ENCODE measurements at places on chromosomes 16 and 17.

DNA sequence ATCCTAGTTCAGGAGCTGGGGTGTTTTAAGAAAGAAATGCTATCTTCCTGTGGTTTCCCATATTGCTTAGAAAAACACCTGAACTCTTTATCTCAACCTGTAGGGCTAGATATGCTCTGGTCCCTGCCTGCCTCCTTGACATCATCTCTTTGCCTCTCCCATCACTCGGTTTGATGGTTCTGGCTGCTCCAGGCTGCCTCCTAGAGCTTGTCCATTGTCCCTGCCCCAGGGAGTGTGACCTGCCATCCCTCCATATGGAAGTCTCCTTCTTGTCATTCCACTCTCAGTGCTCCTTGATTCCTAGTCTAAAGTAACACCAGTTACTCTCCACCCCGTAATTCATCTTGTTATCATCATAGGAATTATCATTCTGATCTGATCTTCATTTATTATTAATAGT lies 369.0 kb upstream of the EEF2KMT start:
- no peak for DNase-seq

DNA sequence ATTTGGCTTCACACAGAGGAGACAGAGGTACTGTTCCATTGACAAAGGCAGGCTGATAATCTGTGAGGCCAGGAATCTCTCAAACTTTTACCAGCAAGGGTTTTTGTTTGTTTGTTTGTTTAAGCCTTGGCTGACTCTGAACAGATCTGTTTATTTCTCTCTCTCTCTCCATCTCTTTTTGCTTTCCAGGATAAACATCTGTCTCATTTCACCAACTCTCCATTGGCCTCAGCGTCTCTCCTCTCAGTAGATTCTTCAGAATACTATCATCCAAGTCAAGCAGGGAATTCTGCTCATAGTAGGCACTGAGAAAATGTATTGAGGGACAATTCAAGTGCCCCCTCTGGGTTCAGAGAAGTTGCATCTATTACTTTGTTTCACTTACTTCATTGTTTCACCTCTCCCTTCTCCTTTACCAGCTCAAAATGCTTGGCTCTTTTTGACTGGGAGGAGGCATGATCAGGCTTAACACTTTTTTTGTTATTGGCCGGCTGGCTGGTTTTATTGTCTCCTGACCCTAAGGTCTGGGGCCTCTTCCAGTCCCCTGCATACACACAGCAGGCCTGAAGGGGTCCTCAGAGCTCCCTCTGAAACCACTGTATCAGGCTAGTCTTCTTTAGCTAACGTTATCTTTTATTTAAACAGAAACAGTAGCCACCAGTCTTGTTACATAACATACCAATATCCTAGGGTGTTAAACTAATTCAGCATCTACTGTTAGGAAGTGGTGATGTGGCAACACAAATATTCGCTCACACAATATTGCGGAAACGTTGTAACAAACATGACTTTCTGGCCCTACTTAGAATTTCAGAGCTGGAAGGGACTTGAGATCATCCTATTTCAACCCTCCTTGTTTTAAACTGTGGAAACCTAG lies 2.0 kb upstream of the YPEL2 start:
- DNase-seq: peak; percentile 81

GRCh38 chr17:4522661-4523060 lies 24.0 kb downstream of the SPNS2 start:
- no peak for DNase-seq

DNA sequence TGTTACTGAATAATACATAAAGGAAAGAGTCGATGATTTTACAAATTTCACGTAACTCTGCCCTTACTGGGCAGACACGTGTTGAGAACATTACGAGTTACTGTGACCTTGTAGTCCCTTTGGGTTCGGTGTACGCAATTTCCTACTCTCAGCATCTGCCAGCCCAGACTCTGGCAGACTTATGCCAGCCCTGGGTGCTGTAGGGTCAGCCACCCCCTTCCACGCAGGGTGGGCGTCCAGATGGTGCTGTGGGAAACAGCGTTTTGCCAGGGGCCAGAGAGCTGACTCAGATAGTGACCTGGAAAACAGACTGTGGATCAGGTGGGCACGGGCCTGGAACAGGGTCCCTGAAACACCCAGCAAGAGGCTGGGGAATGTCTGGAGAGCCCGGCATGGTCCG lies 148.9 kb downstream of the RPTOR start:
- no peak for DNase-seq

DNA sequence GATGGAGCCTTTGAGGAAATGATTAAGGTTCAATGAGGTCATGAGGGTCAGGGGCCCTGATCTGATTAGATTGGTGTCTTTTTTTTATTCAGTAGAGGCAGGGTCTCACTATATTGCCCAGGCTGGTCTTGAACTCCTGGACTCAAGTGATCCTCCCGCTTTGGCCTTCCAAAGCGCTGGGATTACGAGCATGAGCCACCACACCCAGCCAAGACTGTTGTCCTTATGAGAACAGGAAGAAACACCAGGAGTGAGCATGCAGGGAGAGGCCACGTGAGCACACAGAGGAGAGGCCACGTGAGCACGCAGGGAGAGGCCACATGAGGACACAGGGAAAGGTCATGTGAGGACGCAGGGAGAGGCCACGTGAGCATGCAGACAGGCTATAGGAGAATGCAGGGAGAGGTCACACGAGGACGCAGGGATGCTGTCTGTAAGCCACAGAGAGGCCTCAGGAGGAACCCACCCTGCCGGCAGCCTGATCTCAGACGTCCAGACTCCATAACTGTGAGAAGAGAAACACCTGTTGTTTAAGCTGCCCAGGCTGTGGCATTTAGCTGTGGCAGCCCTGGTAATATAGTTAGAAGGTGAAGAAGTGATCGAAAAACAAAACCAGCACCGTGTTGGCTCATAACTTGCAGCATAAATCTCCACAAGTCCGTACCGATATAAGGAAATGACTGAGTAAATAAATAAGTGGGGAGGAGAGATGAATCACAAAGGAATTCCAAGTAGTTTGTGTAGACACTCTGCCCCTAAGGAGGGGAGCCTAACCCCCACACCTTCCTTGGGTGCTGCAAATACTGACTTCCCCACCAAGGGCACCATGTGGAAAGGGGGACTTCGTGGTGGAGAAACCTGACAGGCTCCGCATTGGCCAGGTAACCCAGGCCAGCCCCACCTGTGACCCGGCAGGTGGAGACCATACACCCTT lies 14.6 kb upstream of the CSNK1D start:
- peak; percentile 89 for DNase-seq

DNA sequence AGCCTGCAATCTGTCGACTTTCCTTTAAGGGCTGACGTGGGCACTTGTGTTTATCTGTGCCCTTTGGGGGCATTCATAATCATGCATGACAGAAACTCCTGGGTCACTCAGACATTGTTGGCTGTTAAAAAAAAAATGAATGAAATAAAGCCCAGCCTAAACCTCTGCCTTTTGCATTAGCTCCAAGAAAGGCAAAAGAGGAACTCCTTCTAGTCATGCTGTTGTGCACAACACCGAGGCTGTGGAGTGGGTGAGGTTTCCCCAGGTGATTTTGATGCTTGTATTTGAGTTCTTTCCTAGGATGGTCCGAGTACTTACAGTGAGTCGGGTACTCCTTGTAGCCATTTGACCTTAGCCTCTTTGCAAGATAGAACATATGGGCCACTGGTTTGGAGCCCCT lies 49.6 kb upstream of the IRX6 start:
- no peak for DNase-seq

- DNase-seq: peak; percentile 19
Observed at GRCh38 chr17:50903604-50904517, 37.7 kb upstream of the TOB1 start.

- DNase-seq: no peak
Observed at GRCh38 chr16:1792836-1793577, 498 bp downstream of the IGFALS start.

DNA sequence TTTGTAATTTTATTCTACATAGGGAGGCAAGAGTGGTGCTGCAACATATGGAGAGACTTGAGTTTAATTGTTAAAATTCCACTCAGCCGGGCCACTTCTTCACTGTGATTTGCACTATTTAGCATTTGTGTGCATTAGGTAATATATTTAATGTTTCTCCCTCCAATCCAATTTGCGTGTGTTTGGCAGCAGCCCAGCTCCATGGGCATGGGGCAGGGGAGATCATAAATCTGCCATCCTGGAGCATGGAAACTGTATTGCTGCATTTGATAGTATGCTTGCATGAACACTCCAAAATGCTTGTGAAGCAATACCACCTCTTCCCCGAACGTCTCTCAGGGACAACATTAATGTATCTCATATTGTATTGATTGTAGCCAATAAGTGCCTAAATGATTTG lies 339.1 kb upstream of the RBFOX1 start:
- DNase-seq: no peak

- DNase-seq: peak; percentile 69
Observed at GRCh38 chr17:67221062-67221998, 23.7 kb downstream of the HELZ start.

GRCh38 chr16:54409982-54410381 lies 123.4 kb upstream of the IRX3 start:
- no peak for DNase-seq

GRCh38 chr16:30018731-30019158 lies 4.3 kb upstream of the C16orf92 start:
- no peak for DNase-seq

- no peak for DNase-seq
Observed at GRCh38 chr16:4743226-4743878, 9.0 kb downstream of the DNAAF8 start.

GRCh38 chr17:49703557-49704277 lies 4.0 kb downstream of the SLC35B1 start:
- peak; percentile 66 for DNase-seq

GRCh38 chr17:82051776-82052637 lies at the start of the genes GPS1 and RFNG:
Gene GPS1, plus strand, starts transcription at chr17:82051898. Its CDS starts 34 bp downstream, at chr17:82051932.
Gene RFNG, minus strand, starts transcription at chr17:82051811. Its CDS starts 45 bp downstream, at chr17:82051766.
- DNase-seq: peak; percentile 56

DNA sequence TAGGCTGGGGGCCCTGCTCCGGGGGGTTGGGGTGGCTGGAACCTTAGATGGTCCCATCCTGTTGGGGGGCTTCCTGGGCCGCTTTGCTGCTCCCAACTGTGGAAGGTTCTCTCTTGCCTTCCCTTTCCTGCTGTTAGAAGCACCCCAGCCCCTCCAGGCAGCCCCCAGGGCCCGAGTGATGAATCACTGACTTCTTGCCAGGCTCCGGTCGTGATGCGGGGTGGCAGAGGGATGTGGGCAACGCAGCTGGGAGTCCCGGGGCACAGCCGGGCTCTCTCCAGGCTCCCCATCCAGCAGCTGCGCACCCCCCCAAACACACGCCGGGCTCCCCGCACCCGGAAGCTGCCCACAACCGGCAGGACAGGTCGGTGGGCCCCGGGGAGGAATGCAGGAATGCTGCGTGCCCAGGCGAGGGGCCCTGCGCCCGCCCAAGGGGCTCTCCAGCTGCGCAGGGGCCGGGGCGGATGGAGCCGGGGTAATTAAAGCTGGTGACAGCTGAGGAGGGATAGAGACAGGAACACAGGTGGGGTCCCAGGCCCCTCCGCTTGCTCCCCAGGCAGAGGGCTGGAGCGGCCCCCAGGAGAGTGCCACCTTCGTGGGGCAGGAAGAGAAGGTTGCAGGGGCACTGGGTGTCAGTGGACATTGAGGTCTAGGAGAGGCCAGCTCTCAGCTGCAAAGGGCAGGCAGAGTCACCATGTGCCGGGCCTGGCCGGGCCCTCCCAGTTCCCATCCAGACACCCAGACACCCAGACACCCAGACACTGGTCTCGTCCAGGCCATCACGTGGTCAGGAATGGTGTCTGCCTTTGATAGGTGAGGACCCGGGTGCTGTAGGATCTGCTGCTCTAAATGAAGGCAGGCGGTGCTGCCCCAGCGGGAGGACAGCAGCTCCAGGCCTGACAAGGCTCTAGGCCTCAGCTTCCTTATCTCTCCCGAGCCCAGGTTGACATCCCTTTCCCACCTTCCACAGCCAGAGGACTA lies 15.0 kb upstream of the SLC38A10 start:
- no peak for DNase-seq

GRCh38 chr16:84175350-84176081 lies 11.3 kb downstream of the TAF1C start:
- DNase-seq: peak; percentile 68

GRCh38 chr16:67888331-67888730 lies 3.6 kb downstream of the NRN1L start:
- DNase-seq: no peak

GRCh38 chr17:63986821-63987220 lies 11.3 kb upstream of the PRR29 start:
- no peak for DNase-seq

GRCh38 chr17:17141860-17142552 lies 64.1 kb downstream of the PLD6 start:
- no peak for DNase-seq

DNA sequence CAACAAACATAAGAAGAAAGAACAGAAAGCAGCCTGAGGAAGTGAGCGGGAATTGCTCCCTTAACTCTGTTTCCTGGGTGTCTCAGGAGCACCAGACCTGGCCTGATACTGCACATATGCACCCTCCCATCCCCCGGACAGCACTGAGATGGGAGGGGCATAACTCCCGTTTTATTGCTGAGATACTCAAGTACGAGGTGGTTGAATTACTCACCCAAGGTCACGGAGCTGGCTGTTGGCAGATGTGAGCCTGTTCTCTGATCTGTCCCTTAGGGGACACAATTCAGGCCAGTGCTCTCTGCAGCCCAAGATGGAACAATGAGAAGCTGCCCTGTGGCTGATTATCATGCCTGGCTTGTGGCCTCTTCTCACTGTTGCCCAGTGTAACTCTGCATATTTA lies 9.1 kb upstream of the MED9 start:
- DNase-seq: no peak

GRCh38 chr16:78209951-78210661 lies 110.7 kb downstream of the WWOX start:
- DNase-seq: peak; percentile 29

DNA sequence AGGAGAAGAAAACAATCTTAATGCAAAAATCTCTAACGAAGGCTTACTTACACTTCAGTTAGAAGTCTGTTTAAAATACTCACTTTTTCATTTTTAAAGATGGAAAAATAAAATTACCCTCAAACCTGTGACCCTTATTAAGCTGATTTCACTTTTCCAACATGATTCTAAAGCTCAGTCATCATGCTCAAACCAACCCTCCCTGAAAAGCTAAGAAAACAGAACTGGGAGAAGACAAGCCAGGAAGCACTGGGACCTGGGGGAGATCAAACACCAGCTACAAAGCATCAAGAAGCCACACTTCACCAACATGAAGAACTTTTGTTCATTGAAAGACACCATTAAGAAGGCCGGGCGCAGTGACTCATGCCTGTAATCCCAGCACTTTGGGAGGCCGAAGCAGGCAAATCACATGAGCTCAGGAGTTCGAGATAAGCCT lies 88.8 kb downstream of the LITAF start:
- DNase-seq: peak; percentile 85

All from HT-29 (cell line).